Fibroblast of upper back skin (primary cell): ENCODE measurements at places on chromosomes 4 and X.

DNA sequence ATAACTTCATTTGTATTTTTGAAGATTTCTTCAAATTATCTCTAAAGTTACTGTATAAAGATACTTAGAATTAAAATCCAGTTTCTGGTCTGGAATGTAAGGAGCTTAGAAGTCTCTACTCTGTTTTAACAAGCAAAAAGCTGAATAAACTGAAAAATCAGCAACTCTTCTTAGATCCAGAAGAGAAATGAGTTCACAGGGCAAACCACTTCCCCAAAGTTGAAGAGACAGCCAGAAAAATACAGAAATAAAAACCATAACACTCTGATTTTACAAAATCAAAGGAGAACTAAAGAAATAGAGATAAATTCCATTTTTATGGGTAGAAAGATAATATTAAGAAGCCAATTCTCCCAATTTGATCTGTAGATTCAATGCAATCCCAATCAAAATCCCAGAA, 1166.8 kb downstream of the ADGRL3 start:
- DNase-seq, result no peak

GRCh38 chr4:183467246-183467645, 22.8 kb downstream of the CDKN2AIP start:
- DNase-seq, result no peak

- no peak for DNase-seq
Measured at GRCh38 chr4:110621328-110621812, 1.5 kb downstream of the PITX2 start.

DNA sequence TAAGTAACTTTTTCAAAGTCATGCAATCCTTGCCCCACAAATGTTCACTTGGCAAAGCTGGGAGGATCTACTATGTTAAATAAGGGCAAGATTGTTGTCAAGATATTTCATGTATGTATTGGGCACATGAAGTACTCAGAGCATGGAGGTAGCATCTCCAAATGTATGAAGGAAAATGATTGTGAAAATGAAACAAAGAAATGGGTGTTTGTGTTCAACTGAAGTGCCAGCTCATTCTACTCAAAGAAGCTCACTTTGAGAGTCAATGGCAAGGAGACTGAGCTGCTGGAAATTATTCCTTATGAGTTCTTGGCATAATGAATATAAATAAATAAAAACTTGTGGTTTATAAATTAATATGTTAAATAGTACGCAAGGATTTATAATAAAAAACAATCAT, 124.5 kb upstream of the ARSJ start:
- DNase-seq, result no peak

GRCh38 chr4:159018062-159018629, 84.7 kb upstream of the RAPGEF2 start:
- peak; percentile 41 for DNase-seq

DNA sequence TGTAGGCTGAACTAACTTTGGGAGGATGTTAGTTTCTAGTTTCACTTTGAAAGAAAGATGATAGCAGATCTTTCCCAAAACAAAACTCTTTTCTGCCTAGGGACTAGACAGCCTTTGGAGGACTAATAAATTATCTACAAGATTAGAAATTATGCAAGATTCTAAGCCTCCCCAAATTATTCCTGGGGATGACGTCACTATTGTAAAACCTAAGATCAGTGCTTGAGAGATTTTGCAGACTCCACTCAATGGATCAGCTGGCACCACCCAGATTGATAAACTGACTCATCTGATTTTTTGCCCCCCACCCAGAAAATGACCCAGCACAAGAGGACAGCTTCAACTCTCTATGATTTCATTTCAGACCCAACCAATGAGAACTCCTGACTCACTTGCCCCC, 1057.9 kb upstream of the DIAPH2 start:
- no peak for DNase-seq

GRCh38 chrX:154355094-154355775, 19.2 kb downstream of the FLNA start:
- no peak for DNase-seq

DNA sequence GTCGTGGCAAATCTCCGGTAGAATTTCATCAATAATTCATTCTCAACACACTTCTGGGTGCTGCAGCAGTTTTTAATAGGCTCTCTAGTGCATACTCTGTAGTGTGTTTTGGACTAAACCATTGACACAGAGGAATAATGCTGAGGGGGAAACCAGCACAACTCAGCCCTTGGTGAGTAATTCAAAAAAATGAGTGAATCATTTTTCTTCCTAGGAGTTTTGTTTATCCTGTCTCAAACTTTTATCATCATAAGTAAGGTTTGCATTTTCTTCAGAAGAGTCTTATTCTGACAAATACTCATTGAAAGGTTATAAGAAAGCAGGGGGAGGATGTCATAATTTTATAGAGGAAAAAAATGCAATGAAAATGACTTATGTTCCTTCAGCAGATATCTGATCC, 2542.7 kb downstream of the PCDH7 start:
- DNase-seq, result peak; percentile 64

- DNase-seq, result peak; percentile 22
Measured at GRCh38 chrX:47854474-47854873, 17.8 kb downstream of the ZNF81 start.

DNA sequence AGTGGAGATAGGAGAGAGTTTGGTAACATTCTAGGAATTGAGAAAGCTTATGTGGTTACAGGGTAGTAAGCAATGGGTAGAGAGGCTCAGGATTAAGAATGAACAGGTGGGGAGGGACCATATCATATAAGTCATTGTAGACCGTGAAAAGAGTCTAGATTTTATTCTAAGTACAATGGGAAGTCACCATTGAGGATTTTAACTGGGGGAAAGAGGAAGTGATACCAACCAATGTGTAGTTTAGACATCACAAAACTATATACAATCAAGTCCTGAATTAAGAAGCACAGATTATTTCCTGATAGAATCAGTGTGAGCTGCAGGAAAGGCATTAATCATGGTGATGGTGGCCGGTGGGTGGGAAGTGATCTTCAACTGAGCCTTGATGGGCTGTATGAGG, 178.3 kb upstream of the ZIC3 start:
- DNase-seq, result no peak

GRCh38 chr4:186775902-186776301, 52.2 kb upstream of the FAT1 start:
- no peak for DNase-seq

DNA sequence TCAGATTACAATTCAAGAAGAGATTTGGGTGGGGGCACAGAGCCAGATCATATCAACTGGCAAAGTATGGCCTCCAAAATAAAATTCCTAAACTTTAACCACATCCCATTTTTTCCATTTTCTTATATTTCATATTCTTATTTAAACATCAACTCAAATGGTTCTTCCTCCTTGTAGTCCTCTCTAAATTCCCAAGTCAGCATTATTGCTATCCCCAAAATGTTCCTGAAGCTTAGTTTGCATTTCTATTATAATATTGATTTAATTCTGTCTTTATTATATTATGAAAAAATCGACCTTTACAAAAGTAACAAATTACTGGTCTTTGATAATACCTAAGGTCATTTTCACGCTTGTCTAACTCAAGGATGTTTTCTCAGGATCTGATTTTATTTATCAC, 67.5 kb downstream of the NPY1R start:
- DNase-seq, result no peak

DNA sequence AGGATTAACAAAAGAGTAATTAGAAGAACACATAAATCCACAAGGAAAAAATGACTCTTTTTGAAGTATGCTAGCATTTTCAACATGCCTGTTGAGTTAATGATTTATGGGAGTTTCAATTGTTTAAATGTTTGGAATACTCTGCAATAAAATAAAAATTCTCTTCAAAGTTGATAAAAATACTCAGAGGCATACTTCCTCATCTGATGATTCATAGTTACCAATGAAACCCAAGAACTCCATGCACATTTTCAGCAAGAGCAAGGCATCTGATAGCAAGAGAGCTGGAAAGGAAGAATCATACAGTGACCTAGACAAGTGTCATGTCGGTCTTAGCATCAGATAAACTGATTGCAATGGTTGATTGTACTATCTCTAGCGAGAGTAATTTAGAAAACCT, 443.7 kb upstream of the ATOH1 start:
- DNase-seq, result peak; percentile 71
